Esophagus muscularis mucosa (tissue), 4 donors: ENCODE measurements at places on chromosomes 5 and 9. TPM values are rescaled to one million over a fixed set of nuclear protein-coding genes. Genes with fewer than 3 reads are reported as not detected.

DNA sequence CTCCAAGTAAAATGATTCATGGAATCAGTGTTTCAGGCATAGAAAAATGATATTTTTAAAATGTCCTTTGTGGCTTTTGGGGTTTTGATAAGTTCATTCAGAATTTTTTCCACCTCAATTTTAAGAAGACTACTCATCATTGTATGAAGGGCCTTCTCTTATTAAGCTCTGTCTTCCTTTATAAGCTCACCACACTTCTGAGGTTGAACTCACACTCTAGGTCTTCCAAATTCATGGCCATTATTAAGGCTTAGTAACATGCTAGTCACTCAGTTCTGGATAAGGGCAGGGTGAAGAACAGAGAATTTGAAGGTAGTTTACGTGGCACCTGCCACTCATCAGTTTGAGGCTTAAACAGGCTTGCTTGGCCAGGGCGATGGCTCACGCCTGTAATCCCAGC lies 4.2 kb downstream of the MELK start:
- DNase-seq = no peak

GRCh38 chr5:92800365-92800764 lies 780.7 kb downstream of the NR2F1-AS1 start:
- DNase-seq = no peak

GRCh38 chr5:146474065-146474464 lies 26.9 kb downstream of the TCERG1 start:
- no peak for DNase-seq

DNA sequence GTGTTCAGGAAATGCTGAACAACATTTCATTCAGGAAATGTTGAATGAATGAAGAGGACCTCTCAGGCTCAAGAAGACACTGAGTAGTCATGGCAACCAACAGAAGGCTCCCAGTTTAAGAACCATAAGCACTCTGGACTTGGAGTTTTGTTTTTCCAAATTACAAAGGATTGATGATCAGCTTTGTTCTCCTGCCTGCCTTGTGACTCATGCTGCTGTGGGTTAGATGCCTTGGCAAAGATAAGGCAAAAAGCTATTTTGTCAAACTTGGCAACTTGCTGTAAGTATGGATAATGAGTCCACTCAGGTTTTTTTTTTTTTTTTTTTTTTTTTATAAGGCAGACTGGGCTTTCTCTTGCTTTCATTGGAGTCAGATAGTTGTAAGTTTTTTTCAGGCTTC lies 365.0 kb downstream of the TMEM232 start:
- no peak for DNase-seq

The RNF183 gene
- not detected for total RNA-seq

DNA sequence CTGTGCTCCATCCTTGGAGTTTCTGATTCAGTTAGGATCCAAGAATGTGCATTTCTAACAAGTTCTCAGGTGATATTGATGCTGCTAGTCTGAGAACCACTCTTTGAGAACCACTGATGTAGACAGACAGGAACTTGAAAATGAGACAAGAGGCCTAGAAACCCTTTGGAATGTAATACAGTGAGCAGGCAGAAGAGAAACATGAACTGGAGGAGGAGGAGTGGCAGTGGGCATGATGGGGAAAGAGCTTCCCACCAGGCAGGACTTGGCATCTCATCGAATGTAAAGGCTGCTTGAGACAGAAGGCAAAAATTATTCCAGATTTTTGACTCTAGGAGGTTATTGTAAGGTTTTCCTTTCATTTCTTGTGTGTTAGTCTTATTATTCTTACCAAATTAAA lies 295.8 kb upstream of the SGCD start:
- DNase-seq = no peak

GRCh38 chr5:22473886-22474285 lies 379.3 kb downstream of the CDH12 start:
- DNase-seq = no peak

DNA sequence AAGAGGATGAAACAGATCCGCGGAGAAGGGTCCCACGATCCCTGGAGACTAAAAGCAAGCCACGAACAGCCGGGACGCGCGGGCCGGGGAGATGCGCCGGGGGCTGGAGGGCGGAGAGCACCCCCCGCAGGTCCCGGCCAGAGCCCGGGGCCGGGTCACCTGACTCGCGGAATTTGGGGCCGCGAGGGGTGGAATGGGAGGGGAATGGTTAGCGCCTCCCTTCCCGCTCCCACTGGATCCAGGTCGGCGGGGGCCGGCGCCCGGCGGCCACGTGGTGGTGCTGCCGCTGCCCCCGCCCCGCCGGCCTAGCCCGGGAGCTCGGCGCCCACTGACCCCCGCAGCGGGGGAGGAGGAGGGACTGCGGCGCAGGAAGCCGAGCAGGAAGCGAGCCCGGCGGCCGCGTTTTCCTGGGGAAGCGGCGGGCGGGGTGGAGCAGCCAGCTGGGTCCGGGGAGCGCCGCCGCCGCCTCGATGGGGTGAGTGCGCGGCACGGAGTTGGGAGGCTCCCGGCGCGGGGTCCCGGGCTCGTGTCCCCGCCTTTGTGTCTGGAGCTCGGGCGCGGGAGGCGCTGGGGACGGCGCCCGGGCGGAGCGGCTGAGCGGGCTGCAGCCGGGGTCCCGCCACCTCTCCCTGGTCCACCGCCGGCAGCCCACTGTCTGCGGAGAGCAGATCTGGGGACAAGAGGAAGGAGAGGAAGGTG lies at the start of gene RAI14:
TSS of gene RAI14 (plus strand) at position 328 of the 699 bp plus-strand sequence. CDS start 30,592 bp downstream, outside the sequence.
- no peak for DNase-seq

- no peak for DNase-seq
These were observed 2.5 kb upstream of the TCF7 start for GRCh38 chr5:134111741-134112647.

The PLEKHG4B gene
- total RNA-seq = under 0.01 TPM

DNA sequence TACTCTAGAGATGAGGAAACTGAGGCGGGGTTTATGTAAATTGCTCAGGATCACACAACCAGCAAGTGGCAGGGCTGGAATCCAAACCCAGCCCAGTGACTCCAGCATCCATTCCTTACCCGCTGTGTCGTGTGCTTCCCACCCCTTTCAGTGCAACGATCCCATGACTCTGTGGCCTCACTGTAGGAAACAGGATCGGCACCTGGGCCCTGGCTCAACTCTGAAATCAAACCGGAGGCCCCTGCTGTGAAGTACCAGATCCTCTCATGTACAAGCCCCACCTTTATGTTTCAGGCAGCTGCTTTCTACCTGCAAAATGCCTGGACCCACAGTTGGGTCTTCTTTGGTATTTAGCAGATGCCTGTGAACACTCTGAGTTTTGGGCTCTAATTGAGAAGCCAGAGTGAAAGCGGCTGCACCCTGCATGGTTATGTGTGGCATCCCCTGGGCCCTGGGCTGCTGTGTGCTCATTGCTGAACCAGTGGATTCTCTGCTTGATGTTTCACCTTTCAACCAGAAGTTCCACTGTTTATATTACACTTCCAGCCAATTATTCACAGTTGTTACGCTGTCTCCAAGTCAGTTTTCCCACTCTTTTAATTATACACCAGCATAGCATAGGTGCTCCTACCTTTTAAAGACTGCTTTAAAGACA lies 36.7 kb downstream of the ABLIM3 start:
- DNase-seq = no peak

GRCh38 chr5:161273410-161273809 lies 273.1 kb downstream of the GABRB2 start:
- DNase-seq = no peak

DNA sequence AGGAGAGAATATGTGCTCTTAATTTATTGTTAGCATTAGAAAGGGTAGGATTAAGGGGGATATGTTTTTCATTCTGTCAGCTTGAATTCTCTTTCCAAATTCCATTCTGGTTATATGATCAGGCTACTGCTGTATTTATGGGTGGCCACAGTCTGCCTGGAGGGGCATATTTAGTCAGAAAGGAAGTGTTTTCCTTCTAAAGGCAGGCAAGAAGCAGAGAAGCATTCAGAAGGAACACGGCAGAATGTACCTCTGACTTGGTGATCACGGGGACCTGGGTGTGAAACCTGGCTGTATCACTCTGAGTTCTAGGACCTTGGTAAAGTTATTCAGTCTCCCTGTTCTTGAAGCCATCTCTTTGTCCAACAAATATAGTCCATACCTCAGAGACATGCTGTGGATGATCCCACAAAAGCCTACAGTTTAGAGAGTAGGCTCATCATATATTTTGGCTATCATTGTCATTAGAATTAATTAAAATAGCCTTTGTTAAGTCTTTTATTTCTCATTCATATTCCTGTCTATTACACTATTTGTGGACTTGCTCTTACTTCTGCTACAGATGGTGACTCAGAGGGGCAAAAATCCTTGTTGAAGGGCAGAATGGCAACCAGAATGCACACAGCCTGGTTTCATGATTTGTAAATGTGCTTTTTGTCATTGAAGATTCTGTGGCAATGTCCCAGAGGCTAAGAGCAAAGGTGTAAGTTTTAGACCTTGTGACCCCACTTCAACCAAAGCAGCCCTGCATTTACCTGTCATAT lies 2.7 kb downstream of the TNC start:
- DNase-seq = peak; percentile 29

DNA sequence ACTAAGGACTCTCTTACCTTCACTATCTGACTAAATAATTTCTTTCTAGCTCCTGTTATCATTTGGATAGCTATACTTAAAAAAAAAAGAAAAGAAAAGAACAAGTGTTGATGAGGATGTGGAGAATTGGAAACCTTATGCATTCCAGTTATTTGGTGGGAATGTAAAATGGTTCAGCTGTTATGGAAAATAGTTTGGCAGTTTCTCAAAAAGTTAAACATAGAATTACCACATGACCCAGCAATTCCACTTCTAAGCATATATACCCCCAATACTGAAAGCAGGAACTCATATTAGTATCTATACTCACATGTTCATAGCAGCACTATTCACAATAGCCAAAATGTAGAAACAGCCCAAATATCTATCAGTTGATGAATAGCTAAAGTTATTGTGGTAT lies 61.1 kb downstream of the GNA14 start:
- DNase-seq = no peak

The DBH gene
- total RNA-seq = not detected

DNA sequence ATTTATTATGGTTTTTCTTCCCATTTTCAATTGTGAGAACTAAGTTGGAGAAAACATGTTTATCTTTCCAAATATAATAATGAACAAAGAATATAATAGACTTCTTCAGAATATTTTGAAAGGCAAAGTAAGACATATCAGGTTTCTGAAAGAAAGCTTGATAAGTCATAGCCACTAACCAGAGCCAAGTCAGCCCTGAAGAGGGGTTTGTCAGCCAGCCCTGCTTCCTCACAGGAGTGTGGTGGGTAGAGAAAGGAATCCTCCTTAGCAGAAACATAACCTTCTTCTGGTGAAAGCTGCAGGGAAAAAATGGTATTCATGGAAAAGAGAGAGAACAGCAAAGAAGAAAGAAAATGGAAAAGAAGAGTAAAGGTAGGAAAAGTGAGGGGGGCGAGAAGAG lies 93.4 kb downstream of the MPDZ start:
- no peak for DNase-seq

- no peak for DNase-seq
These were observed 516.1 kb downstream of the ANXA1 start for GRCh38 chr9:73667749-73668148.

DNA sequence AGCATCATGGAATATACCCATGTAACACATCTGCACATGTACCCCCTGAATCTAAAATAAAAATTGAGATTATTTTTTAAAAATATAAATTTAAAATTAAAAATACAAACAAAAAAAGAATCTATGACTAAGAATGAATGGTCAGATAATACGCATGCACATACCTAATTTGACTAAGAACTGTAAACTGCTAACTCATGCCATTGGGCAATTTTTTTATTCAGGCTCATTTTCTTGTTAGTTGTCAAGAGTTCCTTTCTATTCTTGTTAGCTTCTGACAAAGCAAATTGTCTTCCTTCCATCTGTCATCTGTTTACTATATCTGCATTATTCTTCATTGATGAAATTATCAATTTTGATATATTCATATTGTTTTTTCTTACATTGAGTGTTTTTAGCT lies 69.5 kb upstream of the HAND1 start:
- no peak for DNase-seq

The HMMR gene
- total RNA-seq = 0.17 TPM

The TRIM14 gene
- total RNA-seq = 13.7 TPM

- no peak for DNase-seq
These were observed 20.2 kb downstream of the IL7R start for GRCh38 chr5:35876922-35877321.

- DNase-seq = no peak
These were observed 9.7 kb upstream of the OTULINL start for GRCh38 chr5:14571901-14572300.

DNA sequence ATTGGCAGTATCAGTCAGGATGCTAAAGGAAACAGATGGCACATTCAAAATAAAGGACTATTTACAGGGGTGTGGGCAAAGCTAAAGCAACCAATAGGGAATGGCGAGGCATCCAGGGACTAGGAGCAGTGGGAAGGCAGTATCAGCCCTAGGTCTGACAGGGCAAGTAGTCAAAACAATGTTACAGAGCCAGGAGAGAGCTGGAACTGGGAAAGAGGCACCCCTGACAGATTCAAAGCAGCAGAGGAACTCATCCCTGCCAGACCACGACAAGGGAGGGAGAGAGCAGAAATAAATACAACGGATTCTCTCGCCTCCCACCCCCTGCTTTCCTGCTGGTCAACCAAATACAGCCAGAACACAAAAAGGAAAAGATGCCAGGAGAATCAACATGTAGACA lies 371.5 kb downstream of the NR2F1-AS1 start:
- DNase-seq = no peak

GRCh38 chr5:134439210-134439654 lies 27.6 kb upstream of the CDKN2AIPNL start:
- DNase-seq = peak; percentile 95

GRCh38 chr9:32703635-32704034 lies 68.2 kb upstream of the TAF1L start:
- no peak for DNase-seq

GRCh38 chr5:159581502-159582249 lies 251.4 kb upstream of the IL12B start:
- no peak for DNase-seq

The RABGAP1 gene
- total RNA-seq = 81.0 TPM

DNA sequence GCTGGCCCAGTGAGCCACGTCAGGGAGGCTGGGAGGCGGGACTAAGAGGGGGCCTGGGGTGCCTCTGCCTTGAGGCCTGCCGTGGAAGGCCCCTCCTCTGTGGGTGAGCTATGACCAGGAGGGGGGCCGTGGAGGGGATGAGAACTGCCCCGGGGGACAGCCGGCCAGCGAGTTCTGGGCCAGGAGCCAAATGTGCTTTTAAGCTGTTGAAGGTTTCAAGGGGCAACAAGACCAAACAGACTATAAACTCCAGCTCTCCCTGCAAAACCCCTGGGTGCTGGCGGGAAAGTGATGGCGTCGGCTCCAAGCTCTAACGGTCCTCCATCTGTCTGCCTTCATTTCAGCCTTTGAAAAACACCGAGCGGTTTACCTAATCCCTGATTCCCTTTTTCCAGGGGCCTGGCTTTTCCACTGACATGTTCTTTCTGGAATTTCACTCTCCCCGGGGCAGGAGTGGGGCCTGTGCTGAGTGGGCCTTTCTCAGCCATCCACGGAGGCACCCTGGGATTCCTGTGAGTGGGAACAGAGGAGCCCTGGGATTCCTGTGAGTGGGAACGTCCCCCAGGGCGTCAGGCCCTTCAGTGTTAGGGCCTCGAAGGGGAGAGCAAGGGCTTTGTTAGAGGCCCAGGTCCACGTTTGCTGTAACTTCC lies 65.6 kb downstream of the COL5A1 start:
- no peak for DNase-seq

The SH3TC2 gene
- total RNA-seq = 1.2 TPM

GRCh38 chr5:159098603-159099436 lies 896 bp downstream of the EBF1 start:
- DNase-seq = no peak

The MAT2B gene
- total RNA-seq = 42.5 TPM

The SPATA31D4 gene
- total RNA-seq = not detected

- DNase-seq = no peak
These were observed 274.4 kb downstream of the EFNA5 start for GRCh38 chr5:107396351-107396690.

The RMND5B gene
- total RNA-seq = 43.2 TPM
